ENCODE measurements at places on chromosomes 6 and 20.

DNA sequence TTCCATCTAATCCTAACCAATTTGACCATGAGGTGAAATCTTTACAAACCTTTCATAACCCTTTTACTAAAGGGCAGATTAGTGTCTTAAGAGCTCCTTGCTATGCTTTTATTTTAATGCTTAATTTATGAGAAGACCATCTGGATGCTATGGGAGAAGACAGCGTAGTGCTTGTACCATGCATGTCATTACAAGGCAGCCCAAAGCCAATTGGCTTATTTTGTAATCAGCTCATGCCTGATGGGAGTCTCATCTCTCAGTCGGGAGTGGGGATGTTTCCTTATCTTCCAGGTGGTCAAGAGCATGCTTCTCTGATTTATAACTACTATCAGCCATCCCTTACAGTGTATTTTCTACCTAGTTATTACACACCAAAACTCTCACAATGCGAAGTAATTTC lies 304.7 kb downstream of the FARS2 start:
- no peak for DNase-seq

DNA sequence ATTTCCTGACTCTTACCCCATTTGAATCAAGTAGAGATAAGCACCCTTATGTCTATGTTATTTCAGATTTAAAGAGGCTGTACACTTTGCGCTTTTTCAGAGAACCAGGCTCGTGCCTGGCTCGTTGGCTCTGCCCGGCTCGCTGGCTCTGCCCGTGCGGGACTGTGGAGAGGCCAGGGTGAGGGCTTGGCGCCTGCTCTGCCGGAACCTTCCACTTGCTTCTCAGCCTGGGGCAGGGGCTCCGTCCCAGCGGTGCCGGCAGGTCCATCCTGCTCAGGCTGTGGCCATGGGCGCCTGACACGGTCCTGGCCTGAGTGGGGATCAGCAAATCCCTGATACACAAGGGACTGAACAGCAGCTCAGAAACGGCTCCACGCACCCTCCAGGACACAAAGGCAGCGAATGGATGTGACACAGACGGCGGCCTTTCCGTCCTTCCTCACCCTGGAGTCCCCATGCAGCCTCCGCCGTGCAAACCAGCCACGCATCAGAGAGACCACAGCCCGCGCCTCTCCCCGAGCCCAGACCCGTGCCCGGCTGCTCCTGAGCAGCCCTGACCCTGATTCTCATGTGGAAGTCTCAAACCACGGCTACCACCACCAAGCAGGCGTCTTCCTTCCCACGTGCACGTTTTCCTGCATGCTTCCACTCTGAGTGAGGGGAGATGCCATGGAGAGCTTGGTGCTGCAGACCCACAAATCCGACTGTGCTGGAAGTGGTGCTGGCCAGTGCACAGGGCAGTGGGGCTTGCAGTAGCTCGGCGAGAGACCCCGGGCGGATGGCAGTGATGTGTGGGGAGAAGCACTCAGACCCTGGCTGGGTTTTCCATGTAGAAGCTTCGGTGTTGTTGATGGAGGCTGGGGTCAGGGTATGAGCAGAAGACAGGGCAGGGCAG lies 233.9 kb downstream of the ERMARD start:
- no peak for DNase-seq

GRCh38 chr20:49747707-49748524 lies 34.2 kb upstream of the B4GALT5 start:
- no peak for DNase-seq

- no peak for DNase-seq
Measured at GRCh38 chr6:157791450-157791849, 31.6 kb upstream of the SNX9 start.

DNA sequence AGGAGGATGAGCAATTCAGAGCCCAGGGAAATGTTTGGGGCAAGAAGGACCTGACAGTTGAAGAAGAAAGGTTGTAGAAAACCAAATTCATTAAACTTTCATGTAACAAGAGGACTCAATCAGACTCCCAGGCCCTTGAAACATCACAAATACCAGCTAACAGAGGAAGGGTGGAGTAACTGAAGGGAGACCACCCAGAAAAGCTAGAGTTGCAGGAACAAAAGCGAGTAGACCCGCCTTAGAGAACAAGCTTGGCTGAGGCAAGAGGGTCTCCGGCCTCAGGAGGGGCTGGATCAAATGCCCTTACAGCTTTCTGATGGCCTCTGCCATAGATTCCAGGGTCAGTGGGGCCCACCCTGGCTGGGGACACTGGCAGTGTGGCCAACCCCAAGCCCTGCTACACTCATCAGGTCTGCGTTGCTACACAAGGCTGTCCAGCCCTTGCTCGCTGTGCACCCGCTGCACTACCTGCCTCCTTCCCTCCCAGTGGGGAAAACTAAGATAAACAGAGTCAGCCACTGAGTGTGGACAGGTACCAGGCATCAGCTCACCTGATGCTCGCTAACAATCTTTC lies 110.0 kb downstream of the SLC23A2 start:
- no peak for DNase-seq

DNA sequence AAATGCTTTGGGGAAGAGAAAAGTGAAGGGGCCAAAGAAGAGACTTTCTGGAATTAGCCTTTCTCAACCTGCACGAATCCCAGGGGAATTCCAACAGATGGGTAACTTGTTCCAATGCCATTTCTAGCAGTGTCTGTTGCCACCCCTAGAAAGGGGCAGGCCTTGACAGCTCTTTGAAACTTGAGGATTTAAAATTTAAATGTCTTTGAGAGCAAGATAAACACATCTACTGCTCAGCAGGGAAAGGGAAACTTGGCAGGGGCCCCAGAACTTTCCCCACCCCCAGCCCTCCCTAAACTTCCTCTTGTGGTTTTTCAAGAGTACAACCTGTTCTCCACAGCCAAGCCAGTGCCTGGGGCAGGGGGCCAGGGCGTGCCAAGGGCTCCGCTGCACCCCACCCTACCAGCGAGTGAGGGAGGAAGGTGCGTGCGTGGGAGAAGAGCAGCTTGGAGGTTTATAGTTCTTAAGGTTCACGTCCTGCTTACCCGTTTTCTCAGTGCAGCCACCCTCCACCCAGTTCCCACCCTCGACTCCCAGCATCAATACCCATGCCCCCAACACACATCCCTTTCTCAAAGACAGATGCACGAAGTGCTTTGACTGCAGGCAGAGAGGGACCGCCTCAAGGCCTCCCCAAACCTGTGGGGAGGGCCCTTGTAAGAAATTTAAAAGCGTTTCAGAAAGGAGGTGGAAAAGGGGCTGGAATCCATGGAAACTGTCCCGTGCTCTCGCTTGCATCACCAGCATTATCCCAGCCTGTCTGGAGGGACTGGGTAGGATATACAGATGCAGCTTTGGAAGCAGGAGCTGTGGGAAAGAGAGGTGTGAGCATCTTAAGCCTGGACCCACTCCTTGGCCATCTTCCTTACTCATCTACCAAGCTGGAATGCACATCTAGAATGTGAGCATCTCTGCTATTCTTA lies 4.5 kb upstream of the TAF8 start:
- DNase-seq = no peak

GRCh38 chr6:144211160-144211559 lies 60.8 kb downstream of the STX11 start:
- DNase-seq = peak; percentile 35

DNA sequence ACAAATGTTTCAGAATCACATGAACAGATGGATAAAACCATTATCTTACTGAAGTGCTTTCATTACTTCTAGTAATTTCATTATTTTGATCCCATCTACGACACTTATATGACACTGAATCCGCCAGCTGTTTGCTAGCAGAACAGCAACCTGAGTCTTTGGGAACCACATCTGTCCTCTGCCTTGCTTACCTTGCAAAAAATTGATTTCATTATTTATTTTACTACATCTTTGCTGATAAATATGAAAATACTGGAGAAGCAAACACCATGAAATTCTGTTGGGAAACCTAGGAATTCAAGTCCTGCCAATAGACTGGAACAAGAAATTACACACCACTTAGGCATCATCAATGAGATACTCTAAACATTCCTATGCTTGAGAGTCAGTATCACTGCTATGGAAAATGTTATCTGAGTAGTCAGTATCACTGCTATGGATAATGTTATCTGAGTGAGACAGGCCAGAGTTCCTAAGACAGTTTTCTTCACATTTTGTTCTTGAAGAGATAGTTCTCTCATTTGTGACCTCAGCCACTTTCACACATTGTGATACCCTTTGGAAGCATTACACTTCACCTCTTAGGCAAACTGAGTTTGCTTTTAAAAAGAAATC lies 91.9 kb downstream of the PDE10A start:
- no peak for DNase-seq

- no peak for DNase-seq
Measured at GRCh38 chr6:170149681-170150589, 140.9 kb downstream of the DLL1 start.

- DNase-seq = peak; percentile 82
Measured at GRCh38 chr20:31560094-31560745, 44.9 kb upstream of the ID1 start.

GRCh38 chr6:139693735-139694134 lies 319.3 kb upstream of the CITED2 start:
- no peak for DNase-seq

GRCh38 chr6:68339488-68340131 lies 295.5 kb upstream of the ADGRB3 start:
- DNase-seq = no peak

DNA sequence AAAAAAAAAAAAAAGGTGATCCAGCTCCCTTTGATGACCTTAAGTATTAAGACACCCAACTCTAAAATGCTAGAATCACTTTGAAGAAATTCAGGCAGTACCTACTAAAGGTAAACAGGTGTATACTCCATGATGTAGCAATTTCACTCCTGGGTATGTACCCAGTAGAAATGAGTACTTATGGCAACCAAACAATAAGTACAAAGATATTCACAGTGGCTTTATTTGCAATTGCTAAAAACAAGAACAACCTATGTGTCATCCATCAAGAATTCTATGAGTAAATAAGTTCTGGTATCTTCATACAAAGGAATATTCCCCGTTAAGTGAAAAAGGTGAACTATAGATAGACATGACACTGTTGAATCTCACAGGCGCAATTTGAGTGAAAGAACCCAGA lies 29.4 kb downstream of the MDGA1 start:
- no peak for DNase-seq

DNA sequence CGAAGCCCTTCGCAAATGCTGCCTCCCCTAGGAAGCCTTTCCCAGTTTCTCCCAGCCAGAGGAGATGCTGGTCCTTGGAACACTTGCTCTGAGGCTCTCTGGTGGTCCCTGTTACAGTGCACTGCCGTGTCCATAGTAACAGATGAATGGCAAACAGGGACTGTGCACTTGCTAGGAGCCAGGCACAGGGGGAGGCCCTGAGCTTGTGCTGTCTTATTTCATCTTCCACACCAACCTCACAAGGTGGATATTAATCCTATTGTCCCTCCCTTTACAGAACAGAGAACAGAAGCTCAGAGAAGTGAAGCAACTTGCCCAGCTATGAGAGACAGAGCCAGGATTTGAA lies 19.0 kb downstream of the SRC start:
- no peak for DNase-seq

GRCh38 chr6:111874025-111874415 lies 768 bp upstream of the FYN start:
- peak; percentile 58 for DNase-seq

GRCh38 chr20:3727401-3728021 lies 5.0 kb upstream of the HSPA12B start:
- no peak for DNase-seq

GRCh38 chr20:3819411-3820047 lies 818 bp upstream of the AP5S1 start:
- DNase-seq = no peak

- no peak for DNase-seq
Measured at GRCh38 chr20:10463622-10464021, 28.5 kb downstream of the SLX4IP start.

- DNase-seq = no peak
Measured at GRCh38 chr6:44036699-44037101, 90.6 kb downstream of the MRPL14 start.

GRCh38 chr20:986733-987355 lies 15.3 kb downstream of the RSPO4 start:
- DNase-seq = no peak

- DNase-seq = no peak
Measured at GRCh38 chr6:98775205-98775604, 59.2 kb upstream of the POU3F2 start.

DNA sequence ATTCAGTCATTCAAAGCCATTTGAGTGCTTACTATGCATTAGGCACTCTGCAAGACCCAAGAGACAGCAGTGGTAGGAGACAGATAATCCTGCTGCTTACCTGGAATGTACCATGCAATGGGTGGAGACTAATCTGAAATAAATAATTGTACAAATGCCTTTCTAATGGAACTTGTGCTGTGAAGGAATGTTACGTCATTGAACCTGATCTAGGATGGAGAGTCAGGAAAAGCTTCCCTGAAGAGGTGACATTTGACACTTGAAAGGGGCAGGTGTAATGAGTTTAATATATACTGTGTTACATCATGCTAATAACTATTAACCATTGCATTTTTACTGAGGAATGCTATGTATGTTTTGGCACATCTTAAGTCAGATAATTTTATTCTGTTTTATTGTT lies 491.0 kb upstream of the FLRT3 start:
- DNase-seq = no peak

GRCh38 chr6:38113825-38114576 lies 294.5 kb downstream of the ZFAND3 start:
- no peak for DNase-seq

DNA sequence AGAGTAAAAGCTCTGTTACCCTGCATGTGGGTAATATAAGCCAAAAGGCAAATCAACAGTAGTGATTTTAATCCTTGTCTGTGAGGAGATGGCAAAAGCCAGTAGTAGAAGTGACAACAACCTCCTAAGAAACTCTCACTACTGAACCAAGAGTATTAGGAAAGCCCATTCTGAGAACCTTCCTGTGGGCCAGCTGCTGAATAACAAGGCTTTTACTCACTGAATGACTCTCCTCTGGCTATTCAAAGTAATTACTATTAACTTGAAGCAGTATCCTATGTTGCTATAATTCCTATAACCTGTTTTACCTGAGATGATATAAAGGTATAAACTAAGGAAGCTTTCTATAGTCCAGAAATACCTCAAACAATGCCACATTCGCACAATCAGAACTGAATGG lies 55.1 kb downstream of the CHD6 start:
- DNase-seq = no peak

All from activated CD4-positive, alpha-beta T cell treated with anti-CD3 and anti-CD28 coated beads, Interleukin-2, Interleukin-4, amounts not matched to agents 100 ng/mL and 50 ng/mL, durations not matched to agents 16 hours and 8 hours (primary cell).